ENCODE measurements at places on chromosomes 7 and 10.

DNA sequence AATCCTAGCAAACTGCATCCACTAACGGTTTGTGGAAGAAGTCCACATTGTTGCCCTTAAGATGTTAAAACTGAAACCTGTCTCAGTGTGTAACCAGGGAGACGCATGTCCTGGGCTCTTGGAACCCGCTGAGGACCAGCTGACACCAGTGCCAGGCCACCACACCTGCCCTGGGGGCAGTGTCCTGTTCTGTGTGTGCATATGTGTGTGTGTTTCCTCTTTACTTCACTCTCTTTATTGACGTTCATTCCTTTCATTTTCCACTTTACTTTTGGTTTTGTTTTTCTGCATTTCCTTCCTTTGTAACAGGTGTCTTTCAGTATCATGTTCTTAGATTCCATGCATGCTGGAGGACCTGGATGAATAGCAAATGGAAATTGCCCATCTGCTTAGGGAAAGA, 83.8 kb downstream of the TEX36 start:
- DNase-seq, result no peak

DNA sequence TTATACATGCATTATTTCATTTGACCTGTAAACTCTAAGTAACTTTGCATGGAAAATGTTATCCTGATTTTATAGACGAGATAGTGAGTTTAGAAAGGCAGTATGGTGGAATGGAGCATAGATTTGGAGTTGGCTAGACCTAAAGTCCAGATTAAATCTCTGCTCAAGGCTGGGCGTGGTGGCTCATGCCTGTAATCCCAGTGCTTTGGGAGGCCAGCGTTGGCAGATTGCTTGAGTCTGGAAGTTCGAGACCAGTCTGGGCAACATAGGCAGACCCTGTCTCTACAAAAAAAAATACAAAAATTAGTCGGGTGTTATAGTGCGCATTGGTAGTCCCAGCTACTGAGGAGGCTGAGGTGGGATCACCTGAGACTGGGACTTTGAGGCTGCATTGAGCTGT, 9.4 kb downstream of the PTEN start:
- no peak for DNase-seq

DNA sequence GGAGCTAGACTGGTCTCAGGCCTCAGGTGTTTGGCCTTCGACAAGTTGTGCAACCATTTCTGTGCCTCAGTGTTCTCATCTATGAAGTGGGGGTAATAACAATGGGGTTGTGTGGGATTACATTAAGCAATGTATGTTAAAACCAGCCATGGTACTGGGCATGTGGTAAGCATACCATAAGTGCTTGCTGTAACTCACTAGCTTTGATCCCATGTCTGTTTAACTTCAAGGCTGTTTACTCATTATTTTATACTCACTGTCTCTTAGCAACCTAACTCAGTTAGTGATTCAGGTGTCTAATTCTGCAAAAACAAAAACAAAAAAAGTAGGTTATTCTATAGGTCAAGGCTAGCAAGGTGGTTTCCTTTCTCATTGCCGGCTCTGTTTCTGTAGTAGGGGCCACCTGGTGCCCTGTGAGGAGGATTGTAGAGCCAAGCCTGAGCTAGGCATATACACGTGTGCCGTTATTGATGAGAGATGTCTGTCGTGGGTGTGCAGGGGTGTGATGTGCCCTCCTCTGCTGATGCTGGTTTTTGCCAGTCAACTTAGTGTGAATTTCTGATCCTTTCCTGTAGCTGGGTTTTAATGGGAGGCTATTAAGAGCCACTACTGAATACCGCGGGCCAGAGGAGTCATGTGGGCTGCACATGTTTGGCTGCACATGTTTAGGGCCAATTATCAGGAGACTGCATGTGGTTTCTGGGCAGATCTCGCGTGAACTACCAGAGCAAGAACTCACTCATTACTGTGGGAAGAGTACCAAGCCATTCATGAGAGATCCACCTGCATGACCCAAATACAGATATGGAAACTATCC, 56.2 kb downstream of the EEPD1 start:
- no peak for DNase-seq

DNA sequence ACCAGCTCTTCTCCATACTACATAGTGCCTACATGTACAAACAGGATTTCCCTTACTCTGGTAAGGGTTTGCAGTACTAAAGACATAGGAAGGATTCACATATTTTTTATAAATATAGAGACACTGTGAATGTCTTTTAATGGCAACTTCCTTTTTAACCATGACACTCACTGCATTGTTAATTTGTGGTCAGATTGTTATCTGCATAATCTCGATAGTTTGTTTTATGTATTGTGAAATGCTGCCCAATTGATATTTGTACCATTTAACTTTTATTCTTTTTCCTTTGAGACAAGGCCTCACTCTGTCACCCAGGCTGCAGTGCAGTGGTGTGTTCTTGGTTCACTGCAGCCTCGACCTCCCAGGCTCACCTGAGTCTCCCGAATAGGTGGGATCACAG, 39.7 kb downstream of the SP8 start:
- no peak for DNase-seq

- DNase-seq, result peak; percentile 56
Measured at GRCh38 chr10:92914478-92915325, 66.4 kb downstream of the EXOC6 start.

DNA sequence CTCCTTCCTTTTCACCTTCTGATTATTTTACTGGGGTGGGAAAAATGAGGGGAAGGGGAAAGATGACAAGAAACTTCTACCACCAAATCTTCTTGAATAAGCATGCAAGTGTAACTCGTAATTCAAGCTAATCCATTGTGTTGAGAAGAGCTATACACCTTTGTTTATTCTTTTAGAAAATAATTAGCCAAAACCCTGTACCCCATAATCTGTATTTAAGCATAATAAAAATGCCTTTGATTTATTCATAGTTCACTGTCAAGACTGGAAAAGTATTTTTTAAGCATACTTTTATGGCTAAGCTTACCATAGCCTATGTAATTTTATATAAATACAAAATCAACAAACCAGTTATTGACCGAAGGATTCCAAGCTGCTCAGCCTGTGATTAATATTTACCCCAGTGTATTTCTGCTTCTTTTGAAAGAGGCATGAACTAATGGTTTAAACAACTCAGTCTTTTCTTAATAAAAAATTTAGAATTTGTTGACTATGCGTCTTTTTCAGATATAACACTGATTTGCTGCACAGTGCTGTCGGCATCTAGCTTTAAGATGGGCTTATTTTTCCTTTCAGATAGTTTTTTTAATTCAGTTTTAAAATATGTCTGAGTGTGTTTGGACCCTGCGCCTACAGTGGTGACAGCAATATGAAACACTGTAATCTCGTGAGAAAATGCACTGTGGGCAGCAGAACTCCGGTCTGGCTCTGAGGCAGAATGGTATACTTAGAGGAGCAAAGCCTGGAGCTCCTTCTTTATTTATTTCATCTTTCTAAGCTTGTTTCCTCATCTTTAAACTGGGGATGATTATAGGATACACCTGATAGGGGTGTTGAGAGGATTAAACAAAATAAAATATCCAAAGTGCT, 238.8 kb upstream of the LRGUK start:
- no peak for DNase-seq

- DNase-seq, result no peak
Measured at GRCh38 chr7:111654343-111654742, 92.1 kb upstream of the IMMP2L start.

- DNase-seq, result no peak
Measured at GRCh38 chr7:28176174-28176573, 4.4 kb downstream of the JAZF1 start.

DNA sequence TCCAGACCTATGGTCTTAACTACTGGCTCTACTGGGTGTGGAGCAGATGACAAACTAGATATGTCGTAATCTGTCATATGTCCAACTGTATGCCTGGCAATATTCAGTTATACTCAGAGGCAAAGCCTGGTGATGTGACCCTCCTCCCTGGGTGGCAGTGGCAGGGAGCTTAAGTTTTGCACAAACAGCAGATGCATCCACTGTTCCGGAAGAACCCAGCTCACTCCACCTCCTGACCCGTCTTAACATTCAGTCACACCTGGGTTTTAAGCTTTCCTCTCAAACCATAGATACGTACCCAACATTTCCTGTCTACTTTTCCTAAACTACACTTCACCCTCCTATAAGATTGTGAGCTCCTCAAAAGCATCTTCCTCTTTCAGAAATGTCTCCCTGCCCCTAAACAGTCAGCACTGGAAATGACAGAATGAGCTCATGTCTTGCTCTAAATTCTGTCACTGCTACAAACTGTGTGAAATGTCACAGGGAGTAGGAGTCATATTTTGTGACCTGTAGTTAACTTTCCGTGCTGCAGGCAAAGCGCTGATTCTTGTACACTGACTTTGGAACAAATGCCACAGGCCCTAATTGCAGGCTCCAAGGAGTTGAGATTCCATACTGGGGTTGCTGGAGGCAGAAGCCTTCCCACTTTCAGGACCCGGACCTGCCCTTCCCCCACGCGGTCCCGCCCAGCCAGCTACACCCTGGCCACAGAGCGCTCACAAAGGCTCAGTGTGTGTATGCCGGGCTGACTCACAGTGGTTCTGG, 23.9 kb downstream of the SCD start:
- DNase-seq, result peak; percentile 91

- DNase-seq, result no peak
Measured at GRCh38 chr7:105438847-105439173, 50.1 kb upstream of the SRPK2 start.

DNA sequence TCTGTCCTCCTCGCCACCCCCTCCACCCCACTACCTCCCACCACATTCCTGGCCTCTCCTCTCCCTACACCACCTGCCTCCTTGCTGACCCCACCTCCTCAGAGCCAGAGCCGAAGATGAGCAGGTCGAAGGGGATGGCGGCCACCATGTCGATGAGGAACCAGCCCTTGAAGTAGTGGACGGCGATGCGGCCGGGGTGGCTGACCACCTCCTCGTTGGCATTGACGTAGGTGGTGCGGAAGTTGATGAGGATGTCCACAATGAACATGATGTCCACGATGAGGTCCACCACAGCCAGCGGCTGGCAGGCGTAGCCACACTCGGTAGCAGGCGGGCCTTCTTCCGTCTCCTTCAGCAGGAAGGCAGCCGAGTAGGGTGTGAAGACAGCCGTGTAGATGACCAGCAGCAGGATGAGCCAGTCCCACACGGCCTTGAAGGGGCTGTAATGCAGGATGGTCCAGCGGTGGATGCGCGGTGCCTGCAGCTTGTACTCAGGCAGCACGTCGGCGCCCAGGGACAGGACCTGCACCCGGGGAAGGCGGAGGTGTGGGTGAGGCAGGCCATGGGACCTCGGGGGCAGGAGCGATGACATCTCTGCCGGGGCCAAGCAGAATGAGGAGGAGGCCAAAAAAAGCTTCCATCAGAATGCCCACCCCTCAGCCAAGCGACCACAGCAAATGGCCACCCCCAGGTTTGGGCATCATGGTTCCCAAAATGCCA, 25.6 kb downstream of the KCNH2 start:
- no peak for DNase-seq

- no peak for DNase-seq
Measured at GRCh38 chr7:55520426-55521140, 51.7 kb downstream of the VOPP1 start.

- DNase-seq, result no peak
Measured at GRCh38 chr7:97307521-97308108, 190.1 kb downstream of the SDHAF3 start.

DNA sequence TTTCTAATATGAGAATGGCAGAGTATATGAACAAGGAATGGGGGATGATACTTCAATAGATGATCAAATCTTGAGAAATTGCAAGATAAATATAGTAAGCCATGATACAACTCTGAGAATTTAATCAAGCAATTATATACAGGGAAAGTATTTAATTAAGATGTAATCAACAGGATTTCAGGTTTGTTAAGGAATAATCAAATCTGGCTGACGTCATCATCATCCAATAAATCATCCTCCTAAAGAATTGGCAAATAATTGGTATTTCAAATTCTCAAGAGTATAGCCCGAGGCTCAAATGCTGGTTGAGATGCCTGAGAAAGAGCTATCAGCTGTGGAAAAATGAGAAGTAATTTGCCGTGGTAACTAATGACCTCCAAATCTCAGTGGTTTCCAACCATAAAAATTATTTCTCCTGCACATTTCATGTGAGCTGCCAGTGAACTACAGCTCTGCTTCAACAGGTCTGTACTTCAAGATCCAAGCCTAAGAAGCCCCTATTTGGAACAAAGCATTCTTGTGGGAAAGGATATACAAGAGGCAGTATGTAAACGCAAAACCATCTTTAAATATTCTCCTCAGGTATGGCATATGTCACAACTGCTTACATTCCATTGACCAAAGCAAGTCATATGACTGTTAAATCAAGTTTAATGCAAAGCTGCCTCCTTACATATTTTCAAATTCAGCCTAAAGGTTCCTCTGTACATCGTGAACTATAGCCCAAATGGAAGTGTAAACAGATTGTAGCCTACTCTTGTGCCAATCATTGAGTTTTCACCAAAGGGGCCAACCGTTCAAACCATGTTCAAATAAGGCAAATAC, 503.0 kb downstream of the KIF20B start:
- DNase-seq, result no peak

DNA sequence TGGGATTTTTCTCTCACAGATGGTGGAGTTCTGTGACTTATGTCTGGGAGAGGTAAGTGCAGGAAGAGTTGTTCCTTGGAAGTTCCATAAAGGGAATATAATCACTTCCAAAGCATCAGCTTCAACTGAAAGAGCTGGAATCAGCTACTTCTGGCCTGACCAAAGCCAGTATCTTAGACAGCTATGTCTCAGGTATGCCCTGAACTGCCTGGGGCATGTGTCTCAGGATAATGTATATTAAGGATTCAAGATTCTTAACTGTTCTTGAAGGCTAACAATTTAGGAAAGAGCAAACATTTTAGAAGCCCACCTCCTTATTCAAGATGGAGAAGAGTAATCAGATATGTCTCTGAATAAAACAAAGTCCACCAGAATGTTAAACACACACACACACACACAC, 12.4 kb upstream of the NOBOX start:
- DNase-seq, result no peak

DNA sequence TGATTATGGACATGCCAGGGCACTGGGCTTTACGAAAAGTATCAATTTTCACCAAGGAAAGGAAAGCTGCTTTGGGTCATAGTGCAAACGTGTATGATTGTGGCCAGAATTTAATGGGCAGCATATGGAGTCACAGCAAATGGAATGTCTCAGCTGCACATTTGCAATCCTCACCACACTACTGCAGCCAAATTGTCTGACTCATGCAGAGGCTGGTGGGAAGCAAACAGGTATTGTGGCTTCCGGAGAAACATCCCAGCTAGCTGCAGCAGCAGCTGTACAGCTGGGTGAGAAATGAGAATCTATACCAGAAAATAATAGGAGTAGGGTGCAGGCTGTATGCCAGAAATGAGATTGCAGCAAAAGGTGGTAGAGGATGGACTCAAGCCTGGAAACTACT, 374.7 kb upstream of the VWC2 start:
- DNase-seq, result no peak

- no peak for DNase-seq
Measured at GRCh38 chr10:45514291-45515270, 140.6 kb downstream of the ALOX5 start.

- DNase-seq, result no peak
Measured at GRCh38 chr10:73786512-73786885, 1.1 kb downstream of the ZSWIM8 start.

Data from suppressor macrophage treated with lipopolysaccharide for 4 hours (primary cell).